Activated naive CD4-positive, alpha-beta T cell treated with anti-CD3 and anti-CD28 coated beads, Interleukin-2, amount 50 U/mL, for 16 hours (primary cell): ENCODE measurements at places on chromosomes 6 and 20.
A peak's percentile ranks its signal among the peaks of the same experiment; 100 is the strongest.

GRCh38 chr20:52103913-52104545 lies 87.5 kb downstream of the ZFP64 start:
- DNase-seq = peak; percentile 23

- DNase-seq = no peak
Observed at GRCh38 chr6:140043357-140043756, 668.9 kb upstream of the CITED2 start.

GRCh38 chr6:131552572-131552971 lies 20.5 kb upstream of the ARG1 start:
- no peak for DNase-seq

DNA sequence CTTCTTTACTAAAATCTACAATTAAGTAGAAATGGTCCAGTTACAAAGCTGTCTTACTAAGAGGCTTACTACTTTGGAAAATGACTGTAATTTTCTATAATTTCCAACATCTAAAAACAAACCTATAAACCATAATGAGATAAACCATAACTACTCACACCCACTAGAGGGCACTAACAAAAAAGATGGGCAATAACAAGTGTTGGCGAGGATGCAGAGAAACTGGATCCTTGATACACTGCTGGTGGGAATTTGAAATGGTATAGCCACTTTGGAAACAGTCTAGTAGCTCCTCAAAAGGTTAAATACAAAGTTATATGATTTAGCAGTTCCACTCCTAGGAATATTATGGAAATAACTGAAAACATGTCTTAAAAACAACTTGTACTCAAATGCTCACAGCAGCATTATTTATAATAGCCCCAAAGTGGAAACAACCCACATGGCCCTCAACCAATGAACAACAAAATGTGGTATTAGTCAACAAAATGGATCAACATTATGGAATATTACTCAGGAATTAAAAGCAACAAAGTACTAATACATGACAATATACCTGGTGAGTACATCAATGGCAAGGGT lies 50.6 kb downstream of the GJA10 start:
- no peak for DNase-seq

GRCh38 chr6:80170433-80170832 lies 64.0 kb downstream of the BCKDHB start:
- no peak for DNase-seq

- DNase-seq = no peak
Observed at GRCh38 chr6:119476024-119476423, 126.5 kb upstream of the MAN1A1 start.

DNA sequence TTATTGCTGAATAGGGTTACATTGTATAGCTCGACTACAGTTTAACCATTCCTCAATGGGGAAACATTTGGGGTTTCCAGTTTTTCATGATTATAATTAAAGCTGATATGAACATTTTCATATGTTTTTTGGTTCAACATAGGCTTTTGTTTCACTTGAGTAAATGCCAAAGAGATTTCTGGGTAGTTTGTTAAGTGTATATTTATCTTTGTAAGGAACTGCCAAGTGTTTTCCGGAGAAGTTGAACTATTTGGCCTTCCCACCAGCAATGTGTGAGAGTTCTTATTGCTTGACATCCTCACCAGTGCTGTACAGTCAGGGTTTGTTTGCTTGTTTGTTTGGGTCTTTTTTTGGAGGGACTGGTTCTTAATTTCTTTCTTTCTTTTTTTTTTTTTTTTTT lies 83.7 kb upstream of the RALY start:
- DNase-seq = no peak

- no peak for DNase-seq
Observed at GRCh38 chr6:34837528-34837927, 45.6 kb downstream of the BLTP3A start.

- DNase-seq = no peak
Observed at GRCh38 chr20:33474963-33475362, 14.9 kb upstream of the CBFA2T2 start.

- no peak for DNase-seq
Observed at GRCh38 chr6:39841291-39841690, 49.1 kb downstream of the DAAM2 start.

DNA sequence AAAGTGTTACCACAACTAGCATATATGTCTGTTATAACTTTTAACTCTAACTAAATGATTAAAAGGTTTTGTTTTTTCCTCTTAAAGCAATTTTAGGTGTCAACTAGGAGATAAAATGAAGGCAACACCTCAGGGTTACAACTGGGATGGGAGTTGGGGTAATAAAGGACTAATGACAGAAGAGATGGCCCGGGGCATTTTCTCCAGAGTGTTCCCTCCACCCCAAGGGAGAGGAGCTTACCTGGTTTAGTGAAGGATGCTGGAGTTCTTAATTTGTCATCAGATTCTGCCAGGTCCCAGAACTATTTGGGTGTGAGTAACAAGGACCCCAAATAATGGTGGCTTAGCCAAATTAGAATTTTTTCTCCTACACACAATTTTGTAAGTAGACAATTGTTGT lies 260.3 kb downstream of the CD109 start:
- DNase-seq = no peak

- no peak for DNase-seq
Observed at GRCh38 chr6:129191235-129191634, 308.3 kb downstream of the LAMA2 start.

- DNase-seq = no peak
Observed at GRCh38 chr6:10586302-10586701, 65.2 kb downstream of the GCNT2 start.

- DNase-seq = no peak
Observed at GRCh38 chr6:167422934-167423333, 98.0 kb downstream of the TTLL2 start.
